ENCODE measurements at places on chromosomes 1 and 21. TPM values are rescaled to one million over a fixed set of nuclear protein-coding genes. Genes with fewer than 3 reads are reported as not detected.

The GCSAML gene
- polyA plus RNA-seq: not detected

The IFI44 gene
- not detected for polyA plus RNA-seq

The THEM5 gene
- not detected for polyA plus RNA-seq

The ANKRD65 gene
- polyA plus RNA-seq: 0.32 TPM

GRCh38 chr1:38997901-38998190 lies 6.8 kb downstream of the AKIRIN1 start:
- DNase-seq: no peak

DNA sequence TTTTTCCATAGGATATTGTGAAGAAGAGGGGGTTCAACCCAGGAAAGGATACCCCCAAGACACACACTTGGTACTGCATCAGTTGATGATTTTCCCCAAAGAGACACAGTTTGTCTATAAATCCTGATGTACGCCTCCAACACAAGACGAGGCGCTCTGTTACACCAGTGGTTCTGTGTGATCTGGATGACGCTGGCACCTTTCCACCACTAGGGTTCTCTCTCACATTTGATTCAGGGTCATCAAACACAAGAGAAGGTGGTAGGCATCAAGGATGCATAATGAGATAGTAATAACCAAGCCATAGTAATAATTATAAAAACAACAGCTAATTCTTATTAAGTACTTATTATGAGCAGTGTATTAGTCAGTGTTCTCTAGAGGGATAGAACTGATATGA lies 508.8 kb upstream of the ZP4 start:
- no peak for DNase-seq

- no peak for DNase-seq
These were observed 91.1 kb downstream of the SLC44A5 start for GRCh38 chr1:75519651-75520427.

GRCh38 chr1:241834733-241835377 lies 13.1 kb upstream of the EXO1 start:
- DNase-seq: peak; percentile 39

DNA sequence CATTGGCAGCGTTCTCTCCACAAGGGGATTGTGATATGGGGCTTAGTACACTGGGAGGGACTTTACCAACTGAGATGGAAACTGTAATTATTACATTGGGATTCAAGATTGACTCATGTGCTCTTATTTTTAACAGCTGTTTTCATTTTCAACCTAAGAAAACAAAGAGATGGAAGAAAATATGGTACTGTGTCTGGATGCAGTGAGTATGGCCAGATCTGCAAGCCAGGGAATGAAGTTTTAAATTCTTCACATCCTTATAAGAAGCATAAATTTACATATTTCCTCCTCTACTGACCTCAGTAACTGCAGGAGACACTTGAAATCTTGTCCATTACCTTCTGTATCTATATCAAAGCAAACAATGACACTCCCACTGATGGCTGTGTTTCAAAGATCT lies 81.5 kb upstream of the EDEM3 start:
- DNase-seq: no peak

GRCh38 chr1:190154744-190155143 lies 322.9 kb downstream of the BRINP3 start:
- DNase-seq: no peak

- DNase-seq: peak; percentile 26
These were observed 39.5 kb downstream of the RNF115 start for GRCh38 chr1:145784409-145784808.
